ENCODE measurements at places on chromosomes 16 and 17. TPM values are rescaled to one million over a fixed set of nuclear protein-coding genes. Genes with fewer than 3 reads are reported as not detected.

CTU2 gene
- total RNA-seq: 20.8 TPM

TBC1D3E gene
- not detected for total RNA-seq

DNA sequence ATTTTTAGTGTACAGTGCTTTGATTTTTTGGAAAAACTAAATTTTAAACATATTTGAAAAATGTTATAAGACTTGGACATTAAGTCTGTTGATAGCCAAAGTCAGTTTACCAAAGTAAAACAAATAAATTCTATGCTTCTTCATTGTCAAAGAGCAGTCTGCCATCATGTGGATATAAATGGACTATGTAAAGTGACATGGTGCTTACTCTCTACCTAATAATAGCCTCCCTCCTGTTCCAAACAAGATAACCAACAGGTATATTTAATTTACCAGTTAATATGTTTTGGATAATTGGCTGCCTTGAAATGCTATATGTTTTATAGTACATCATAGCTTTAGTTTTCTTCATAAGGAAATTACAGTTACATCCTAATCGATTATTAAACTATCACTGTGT is 15.9 kb downstream of the TAF15 start:
- DNase-seq: no peak

GRCh38 chr16:53087101-53087500 is 32.3 kb downstream of the CHD9 start:
- no peak for DNase-seq

DNA sequence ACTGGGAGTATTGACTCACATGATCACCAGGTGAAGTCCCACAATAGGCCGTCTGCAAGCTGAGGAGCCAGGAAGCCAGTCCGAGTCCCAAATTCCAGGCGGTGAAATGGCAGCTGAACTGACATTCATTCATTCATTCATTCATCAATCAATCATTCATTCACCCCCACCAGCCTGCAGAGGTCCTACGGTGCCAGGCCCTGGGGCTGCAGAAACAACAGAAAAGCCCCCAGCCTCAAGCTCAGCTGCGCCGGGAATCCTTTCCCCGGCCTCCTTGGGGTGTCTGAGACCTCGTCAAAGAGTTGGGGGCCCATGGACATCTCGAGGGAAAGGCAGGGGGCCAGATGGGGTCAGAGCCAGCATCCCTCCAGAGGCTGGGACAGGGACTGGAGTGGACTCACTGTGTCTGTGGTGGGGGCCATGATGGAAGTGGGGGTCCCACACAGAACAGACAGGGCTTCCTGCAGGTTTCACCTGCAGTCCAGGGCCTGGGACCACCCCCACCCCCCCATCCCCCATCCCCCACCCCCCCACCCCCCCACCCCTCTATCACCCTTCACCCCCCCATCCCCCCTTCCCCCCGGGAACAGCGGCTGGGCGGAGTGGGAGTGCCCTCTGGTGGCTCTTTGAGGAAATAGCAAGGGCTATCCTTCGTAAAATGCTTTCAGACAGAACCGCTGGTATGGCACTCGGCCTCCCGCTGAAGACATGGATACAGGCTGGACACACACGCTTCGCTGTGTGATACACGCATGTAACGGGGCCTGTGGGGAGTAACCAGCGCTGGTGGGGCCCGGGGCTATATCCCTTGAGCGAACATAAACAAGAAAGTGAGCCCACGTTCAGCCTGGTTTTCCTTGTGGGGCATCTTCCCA is 8.5 kb upstream of the ZC3H18 start:
- no peak for DNase-seq

- no peak for DNase-seq
Measured at GRCh38 chr17:78318843-78319242, 41.0 kb downstream of the SOCS3 start.

DNA sequence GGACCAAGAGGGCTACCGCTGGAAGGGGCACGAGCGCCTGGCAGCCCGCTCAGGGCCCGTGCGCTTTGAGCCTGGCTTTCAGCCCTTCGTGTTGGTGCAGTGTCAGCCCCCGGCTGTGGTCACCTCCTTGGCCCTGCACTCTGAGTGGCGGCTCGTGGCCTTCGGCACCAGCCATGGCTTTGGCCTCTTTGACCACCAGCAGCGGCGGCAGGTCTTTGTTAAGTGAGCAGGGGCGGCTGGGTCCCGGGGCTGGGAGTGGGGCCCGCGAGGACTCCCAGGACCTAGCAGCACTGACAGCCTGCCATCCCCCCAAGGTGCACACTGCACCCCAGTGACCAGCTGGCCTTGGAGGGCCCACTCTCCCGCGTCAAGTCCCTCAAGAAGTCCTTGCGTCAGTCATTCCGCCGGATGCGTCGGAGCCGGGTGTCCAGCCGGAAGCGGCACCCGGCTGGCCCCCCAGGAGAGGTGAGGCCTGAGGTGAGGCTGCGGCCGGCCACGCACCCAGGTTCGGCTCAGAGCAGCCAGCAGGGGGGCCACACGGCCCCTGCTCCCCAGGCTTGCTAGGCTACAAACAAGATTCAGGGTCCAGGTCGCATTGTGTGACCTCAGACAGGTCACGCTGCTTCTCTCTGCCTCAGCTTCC is 17.4 kb upstream of the MYO15B start:
- no peak for DNase-seq

KRT24 gene
- not detected for total RNA-seq

SYCE1L gene
- total RNA-seq: not detected

TMEM88 gene
- 27.0 TPM for total RNA-seq

KRT14 gene
- total RNA-seq: 0.38 TPM

DNA sequence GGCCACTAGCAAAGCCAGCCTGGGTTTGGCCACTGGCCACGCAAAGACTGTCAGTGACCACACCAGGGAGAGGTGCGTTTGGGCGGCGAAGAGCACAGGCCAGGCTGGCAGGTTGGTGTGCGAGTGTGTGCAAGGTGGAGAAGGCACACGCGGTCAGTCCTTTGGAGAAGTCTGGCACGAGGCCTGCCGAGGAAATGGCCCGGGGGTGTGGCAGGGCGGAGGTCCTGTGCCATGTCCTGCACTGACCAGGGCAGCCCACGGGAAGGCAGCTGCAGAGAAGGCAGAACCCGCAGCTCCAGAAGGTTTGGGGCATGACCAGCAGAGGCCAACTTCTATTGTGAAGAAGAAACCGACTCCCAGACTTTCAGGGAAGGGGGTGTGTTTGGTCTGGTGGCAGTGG is 90.8 kb downstream of the ADCY9 start:
- DNase-seq: no peak

DNA sequence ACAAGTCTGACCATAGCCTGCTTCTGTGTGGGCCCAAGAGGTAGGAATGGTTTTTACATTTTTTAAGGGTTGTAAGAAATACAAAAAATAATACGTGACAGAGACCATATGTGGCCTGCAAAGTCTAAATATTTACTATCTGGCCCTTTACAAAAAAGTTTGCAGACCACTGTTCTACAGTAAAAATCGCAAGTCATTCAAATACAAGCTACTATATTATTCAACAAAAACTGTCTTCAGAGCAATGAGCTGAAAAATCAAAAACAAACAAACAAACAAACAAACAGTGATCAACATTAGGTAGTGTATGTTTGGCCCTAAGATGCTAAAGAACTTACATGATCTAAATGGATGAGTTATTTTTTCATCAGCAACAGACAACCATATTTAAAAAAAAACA is 32.5 kb downstream of the IKZF3 start:
- no peak for DNase-seq

DNA sequence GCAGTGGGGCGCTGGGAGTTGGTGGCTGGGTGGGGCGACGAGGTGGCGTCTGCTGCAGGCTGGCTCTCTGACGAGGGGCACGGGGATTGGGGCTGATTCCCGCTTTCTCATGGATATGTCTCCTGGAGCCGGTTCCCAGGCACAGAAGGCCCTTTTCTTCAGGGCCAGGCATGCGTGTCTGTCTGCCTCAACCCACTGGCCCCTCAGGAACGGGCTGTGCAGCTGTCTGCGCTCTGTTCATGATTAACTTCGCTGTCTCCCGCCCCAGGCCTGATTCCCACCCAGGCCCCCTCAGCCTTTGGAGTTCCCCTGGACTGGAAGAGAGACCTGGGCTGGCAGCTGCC is 53.1 kb downstream of the RAP1GAP2 start:
- DNase-seq: no peak

C17orf78 gene
- not detected for total RNA-seq

TBC1D3D gene
- total RNA-seq: 0.27 TPM

DNA sequence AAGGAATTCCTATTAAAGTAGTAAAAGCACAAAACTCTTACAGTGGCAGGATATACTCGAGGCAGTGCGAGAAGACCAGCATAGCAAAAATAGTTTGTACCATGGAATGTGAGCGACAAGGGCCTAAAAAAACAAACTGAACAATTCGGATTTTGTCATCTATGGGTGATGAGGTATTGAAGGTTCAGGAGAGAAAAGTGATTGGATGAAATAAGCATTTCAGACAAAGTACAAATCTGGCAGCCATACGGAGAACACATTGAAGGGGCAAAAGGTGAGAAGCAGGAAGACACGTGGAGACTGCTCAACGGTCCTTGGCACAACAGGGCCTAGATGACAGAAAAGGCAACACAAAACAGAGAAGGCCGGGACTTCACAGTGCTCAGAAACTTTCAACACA is 22.5 kb downstream of the MYH10 start:
- no peak for DNase-seq

Measured in heart left ventricle (tissue), 16 donors.